ENCODE measurements at places on chromosomes 2 and 18.

DNA sequence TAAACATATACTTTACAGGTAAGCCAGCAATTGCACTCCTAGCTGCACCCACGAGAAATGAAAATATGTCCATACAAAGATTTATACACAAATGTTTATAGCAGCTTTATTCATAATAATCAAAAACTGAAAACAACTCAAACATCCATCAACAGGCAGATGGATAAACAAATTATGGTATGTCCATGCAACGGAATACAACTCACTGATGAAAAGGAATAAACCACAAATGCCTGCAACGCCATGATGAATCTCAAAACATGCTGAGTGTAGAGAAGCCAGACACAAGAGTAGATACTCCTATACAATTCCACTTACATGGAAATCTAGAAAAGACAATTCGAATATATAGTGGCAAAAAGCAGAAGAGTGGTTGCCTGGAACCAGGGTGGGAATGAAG is 76.0 kb downstream of the EPAS1 start:
- no peak for DNase-seq

GRCh38 chr18:58307441-58307840 is 263.4 kb downstream of the NEDD4L start:
- DNase-seq, result no peak

- no peak for DNase-seq
Measured at GRCh38 chr2:70686577-70687460, 81.2 kb downstream of the ADD2 start.

GRCh38 chr2:19676770-19677169 is 225.0 kb downstream of the TTC32 start:
- DNase-seq, result no peak

- DNase-seq, result no peak
Measured at GRCh38 chr2:2466534-2466933, 135.5 kb upstream of the MYT1L start.

DNA sequence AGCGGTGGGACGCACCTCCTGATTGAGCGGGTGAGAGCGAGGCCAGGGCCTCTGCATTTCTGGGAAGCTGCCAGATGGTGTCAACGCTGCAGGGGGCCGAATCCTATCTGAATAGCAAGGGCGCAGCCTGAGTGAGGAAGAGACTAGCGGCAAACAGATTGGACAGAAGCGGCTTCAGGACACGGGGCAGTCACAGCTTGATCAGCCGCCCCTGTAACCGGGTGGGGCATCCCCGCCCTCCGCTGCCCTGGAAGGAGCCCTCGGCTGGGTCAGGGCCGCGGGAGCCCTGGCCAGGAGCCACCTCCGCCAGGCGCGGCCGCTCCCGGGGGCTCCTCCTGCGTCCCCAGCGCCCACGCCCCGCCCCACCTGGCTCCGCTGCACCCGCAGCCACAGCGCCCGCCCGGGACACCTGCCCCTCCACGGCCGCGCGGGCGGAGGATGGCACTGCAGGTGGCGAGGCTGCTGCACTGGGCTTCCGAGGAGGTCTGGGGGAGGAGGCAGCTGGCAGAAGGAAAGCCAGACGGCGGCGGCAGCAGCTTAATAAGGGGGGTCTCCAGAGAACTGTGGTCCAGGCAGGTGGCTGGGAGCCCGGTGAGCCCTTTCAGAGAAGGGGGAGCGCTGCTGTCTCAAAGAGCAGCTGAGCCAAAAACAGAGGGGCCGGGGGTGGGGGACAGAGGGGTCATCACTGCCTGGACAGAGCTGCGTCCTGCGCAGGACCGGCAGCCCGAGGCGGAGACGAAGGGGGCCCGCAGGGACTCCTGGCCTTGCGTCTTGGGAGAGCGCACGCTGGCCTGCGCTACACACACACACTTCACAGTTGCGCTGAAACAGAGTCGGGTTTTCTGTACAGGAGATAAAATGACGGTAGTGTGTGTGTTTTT is 18.8 kb upstream of the SOX11 start:
- DNase-seq, result no peak

GRCh38 chr2:80947601-80948130 is 643.1 kb upstream of the LRRTM1 start:
- DNase-seq, result no peak

DNA sequence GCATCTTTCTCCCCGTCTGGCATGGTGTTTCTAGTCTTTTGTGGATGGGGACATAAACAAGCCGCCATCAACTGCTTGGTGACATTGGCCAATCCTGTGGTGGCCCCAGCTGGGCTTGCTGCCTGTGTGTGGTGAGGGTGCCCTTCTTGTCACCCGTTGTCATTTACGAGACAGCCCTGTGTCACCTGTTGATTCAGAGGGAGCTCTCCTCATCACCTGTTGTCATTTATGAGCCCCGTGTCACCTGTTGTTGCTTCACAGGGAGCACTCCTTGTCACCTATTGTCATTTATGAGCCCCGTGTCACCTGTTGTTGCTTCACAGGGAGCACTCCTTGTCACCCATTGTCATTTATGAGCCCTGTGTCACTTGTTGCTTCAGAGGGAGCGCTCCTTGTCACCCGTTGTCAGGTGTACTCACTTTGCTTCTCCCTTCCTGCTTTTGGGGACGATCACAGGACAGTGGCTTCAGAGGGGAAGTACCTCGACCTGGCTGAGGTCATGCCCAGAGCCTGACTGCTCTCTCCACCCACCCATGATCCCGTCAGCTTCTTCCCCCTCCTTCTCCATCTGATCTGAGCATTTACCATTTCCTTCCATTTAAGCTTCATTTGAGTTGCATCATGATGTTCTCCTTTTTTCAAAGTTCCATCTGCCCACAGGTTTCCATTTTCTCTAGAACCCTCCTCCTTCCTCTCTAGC is 29.1 kb downstream of the HPCAL1 start:
- peak; percentile 45 for DNase-seq

- DNase-seq, result no peak
Measured at GRCh38 chr2:224444021-224444420, 42.1 kb upstream of the FAM124B start.

GRCh38 chr2:159615367-159616285 is 722 bp downstream of the BAZ2B start:
- DNase-seq, result peak; percentile 40

All from activated CD4-positive, alpha-beta T cell treated with anti-CD3 and anti-CD28 coated beads for 4 hours (primary cell).